Activated CD4-positive, alpha-beta T cell treated with anti-CD3 and anti-CD28 coated beads, Interleukin-2, amount 10 ng/mL, durations not matched to agents 7 days and 5 days (primary cell): ENCODE measurements at places on chromosomes 6 and 20. TPM values are rescaled to one million over a fixed set of nuclear protein-coding genes. Genes with fewer than 3 reads are reported as not detected.

- DNase-seq, result no peak
These were observed 45.5 kb upstream of the NR2E1 start for GRCh38 chr6:108120311-108120710.

- DNase-seq, result no peak
These were observed 51.9 kb upstream of the NFATC2 start for GRCh38 chr20:51594236-51595057.

DNA sequence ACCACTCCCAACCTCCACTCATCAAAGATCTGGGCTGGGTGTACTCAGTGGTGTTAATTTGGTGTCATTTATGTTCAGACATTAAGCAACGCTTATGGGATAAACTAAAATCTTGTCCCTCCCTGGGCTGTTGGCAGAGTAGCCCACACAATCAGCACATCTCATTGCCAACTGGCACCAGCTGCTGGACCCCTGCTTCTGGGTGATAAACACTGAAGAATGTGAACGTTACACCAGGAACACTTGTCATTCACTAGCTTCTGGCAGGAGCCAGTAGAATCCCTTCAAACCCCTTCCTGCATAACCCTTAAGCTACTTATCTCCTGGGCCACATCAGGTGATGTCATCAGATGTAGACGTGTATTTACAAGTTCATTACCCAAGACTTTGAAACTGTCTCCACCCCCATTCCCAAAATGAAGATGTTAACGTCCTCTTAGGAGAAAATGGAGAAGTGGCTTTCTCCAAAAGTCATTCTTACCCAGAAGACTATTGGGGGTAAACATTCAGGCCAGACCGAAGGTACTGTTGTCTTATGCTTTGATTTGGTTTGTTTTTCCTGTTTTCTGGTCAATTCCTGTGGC, 107.8 kb upstream of the CD93 start:
- DNase-seq, result no peak

GRCh38 chr6:25218346-25218745, 60.8 kb upstream of the CARMIL1 start:
- no peak for DNase-seq

- no peak for DNase-seq
These were observed 46.5 kb upstream of the RIPOR2 start for GRCh38 chr6:24982231-24982630.

DNA sequence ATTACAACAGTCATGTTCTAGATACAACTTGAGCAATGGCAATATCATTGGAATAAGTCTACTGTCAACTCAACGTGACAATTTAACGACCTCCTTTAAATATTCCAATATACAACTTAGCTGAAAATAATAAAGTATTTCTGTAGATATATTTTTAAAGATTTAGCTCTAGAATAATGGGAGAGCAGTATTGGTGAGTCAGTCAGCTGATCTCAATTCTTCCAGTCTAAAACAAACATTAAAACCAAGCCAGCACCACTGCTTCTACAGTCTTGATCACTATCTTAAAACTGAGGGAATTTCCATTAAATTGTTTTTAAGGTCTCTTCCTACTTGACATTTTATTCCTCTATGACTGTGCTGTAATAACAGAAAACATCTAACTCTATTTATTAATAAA, 38.2 kb downstream of the NOL7 start:
- DNase-seq, result no peak

GRCh38 chr6:161631676-161632194, 357.9 kb upstream of the AGPAT4 start:
- DNase-seq, result no peak

DNA sequence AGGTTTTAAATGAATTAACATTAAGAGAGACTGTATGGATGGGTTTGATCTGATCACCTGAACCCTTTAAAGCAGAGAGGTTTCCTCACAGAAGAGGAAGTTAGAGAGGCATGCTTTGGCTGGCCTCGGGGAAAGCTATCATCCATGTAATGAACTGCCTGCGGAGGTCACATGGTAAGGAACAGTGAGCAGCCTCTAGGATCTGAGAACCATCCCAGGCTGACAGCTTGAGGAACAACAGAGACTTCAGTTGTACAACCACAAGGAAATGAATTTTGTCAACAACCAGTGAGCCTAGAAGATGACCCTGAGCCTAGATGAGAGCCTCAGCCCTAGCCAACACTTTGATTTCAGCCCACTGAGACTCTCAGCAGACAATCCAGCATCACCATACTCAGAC, 2.9 kb upstream of the COL21A1 start:
- no peak for DNase-seq

- DNase-seq, result no peak
These were observed 599.6 kb downstream of the PTPRT start for GRCh38 chr20:42589976-42590639.

DNA sequence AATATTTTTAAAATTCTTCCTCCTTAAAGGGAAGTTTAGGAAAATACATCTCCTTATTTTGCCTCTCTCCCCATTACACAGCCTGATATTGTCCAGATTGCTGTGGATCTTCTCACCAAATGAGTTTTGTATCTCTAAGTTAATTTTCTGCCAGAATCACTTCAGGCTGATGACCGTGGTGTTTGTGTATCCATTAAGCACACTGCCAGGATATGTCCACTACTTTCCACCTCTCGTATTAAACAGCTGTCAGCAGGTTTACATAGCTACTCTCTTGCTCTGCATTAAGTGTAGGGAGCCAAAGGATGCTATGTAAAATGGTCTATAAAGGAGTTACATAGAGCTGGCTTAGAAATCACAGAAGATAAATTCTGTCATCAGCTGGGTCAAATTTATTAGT, 201.1 kb downstream of the ZFAND3 start:
- DNase-seq, result no peak

GRCh38 chr6:41413250-41413649, 77.8 kb downstream of the NCR2 start:
- no peak for DNase-seq

- no peak for DNase-seq
These were observed 1.9 kb upstream of the EDN1 start for GRCh38 chr6:12288211-12288618.

- no peak for DNase-seq
These were observed 38.5 kb downstream of the EPB41L2 start for GRCh38 chr6:131024565-131024964.

- DNase-seq, result no peak
These were observed 134.4 kb downstream of the ARHGAP18 start for GRCh38 chr6:129575378-129576118.

- DNase-seq, result no peak
These were observed 24.7 kb downstream of the RBCK1 start for GRCh38 chr20:432677-433299.

GRCh38 chr6:105430685-105431084, 27.8 kb upstream of the PREP start:
- DNase-seq, result no peak

- DNase-seq, result no peak
These were observed 8.7 kb downstream of the LAMA4 start for GRCh38 chr6:112245511-112246203.

- DNase-seq, result peak; percentile 29
These were observed 17.2 kb downstream of the ABT1 start for GRCh38 chr6:26613689-26614683.

- DNase-seq, result no peak
These were observed at the start of gene GLP1R for GRCh38 chr6:39048481-39049399. GLP1R (plus strand) TSS chr6:39048781; CDS start chr6:39048841, 60 bp downstream.

GRCh38 chr20:59920944-59921343, 12.5 kb downstream of the SYCP2 start:
- DNase-seq, result no peak

DNA sequence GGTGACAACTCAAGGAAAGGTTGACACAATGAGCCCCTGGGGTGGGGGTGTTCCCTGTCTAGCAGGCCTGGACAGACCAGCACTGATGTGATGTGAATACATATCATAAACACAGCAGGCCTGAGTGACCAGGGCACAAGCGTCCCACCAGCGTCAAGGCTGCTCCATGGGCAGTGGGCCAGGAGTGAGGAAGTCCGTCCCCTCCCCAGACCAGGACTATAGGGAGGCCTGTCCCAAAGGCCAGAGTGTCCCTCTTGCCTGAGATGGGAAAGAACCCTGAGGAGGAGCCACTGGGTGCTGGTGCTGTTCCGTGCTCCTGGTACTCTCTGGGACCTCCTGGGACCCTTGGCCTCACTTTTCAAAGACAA, 44.6 kb downstream of the RRBP1 start:
- DNase-seq, result no peak

GRCh38 chr20:63940472-63941266, 15.5 kb downstream of the UCKL1 start:
- DNase-seq, result no peak

DNA sequence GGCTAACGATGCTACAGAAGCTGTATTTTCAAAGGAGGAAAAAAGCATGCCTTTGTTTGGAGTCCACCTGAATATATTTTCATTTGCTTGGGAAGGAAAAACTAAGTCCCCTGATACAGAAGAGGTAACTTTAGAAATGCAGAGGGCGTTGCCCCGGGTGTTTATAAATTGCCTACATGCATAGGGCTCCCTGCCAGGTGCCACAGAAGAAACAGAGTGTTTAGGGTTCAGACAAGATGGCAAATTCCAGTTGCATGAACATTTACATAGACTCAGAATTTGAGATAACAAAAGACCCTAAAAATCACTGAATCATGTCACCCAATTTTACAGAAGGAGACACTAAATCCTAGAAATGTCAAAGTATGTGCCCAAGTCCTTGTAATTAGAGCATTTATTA, 19.9 kb downstream of the RIN2 start:
- no peak for DNase-seq

Gene MYLIP
- total RNA-seq, result 16.9 TPM

Gene LBP
- not detected for total RNA-seq

Gene GUCA1A
- total RNA-seq, result not detected

Gene MAS1L
- not detected for total RNA-seq

Gene PRRC2A
- total RNA-seq, result 246 TPM

Gene FNDC1
- total RNA-seq, result not detected

Gene CCR6
- total RNA-seq, result 7.4 TPM

Gene CDH4
- not detected for total RNA-seq

Gene OPRM1
- total RNA-seq, result not detected

Gene DOK5
- not detected for total RNA-seq

Gene EYA4
- not detected for total RNA-seq

Gene SYNDIG1
- not detected for total RNA-seq

Gene GATA5
- total RNA-seq, result not detected

Gene CTCFL
- not detected for total RNA-seq

Gene LRP11
- 6.5 TPM for total RNA-seq

Gene AGER
- total RNA-seq, result 45.4 TPM
